Ammon's horn (tissue), 1 donor: ENCODE measurements at places on chromosomes 7 and 10.
A peak's percentile ranks its signal among the peaks of the same experiment; 100 is the strongest.

DNA sequence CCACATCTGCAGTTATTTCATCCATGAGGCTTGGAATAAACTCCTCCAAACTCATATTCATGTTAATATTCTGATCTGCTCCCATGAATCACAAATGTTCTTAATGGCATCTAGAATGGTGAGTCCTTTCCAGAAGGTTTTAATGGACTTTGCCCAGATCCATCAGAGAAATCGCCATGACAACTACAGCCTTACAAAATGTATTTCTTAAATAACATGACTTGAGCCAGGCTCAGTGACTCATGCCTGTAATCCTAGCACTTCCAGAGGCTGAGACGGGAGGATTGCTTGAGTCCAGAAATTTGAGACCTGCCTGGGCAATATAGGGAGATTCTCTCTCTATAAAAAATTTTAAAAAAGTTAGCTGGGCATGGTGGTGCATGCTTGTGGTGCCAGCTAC is 102.1 kb upstream of the TMEM168 start:
- no peak for DNase-seq

DNA sequence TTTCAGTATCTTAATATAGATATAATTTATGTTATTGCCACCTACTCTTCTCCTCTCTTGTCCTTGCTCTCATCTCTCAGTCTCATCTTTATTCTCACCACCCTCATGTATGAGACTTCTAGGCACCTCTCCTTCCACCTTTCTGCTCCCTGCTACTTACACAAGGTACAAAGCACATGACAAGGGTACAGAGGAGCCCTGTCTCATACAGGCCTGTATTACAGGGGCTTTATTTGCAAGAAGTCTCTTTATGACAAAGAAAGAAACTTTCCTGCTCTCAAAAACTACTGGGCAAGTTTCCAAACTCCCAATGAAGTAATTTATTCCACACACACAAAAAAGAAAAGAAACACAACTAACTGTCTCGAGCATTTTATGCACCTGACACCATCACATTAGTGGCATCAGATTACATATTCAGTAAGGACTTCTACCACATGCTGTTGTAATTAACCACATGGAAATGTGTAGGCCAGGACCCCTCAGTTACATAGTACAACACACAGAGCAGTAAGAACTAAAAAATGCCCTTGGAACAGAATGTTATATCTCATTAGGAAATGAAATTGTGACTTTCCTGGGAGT is 253.1 kb downstream of the FZD1 start:
- no peak for DNase-seq

DNA sequence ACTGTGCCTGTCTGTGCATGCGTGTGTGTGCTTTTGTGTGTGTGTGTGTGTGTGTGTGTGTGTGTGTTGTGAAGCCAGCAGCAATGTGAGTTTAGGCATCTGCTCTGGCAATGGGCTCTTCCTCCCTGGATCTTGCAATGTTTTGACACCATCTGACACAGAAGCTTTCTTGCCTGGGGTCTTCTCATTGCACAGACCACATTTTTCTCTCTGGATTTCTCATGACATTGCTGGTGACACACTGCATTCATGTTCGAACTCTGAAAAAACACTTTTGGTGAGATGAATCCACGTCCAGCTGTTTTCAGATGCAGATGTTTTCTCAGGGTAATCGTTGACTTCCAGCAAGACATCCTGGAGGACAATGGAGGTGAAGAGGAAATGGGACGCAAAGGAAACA is 63.0 kb upstream of the FZD8 start:
- DNase-seq, result no peak

DNA sequence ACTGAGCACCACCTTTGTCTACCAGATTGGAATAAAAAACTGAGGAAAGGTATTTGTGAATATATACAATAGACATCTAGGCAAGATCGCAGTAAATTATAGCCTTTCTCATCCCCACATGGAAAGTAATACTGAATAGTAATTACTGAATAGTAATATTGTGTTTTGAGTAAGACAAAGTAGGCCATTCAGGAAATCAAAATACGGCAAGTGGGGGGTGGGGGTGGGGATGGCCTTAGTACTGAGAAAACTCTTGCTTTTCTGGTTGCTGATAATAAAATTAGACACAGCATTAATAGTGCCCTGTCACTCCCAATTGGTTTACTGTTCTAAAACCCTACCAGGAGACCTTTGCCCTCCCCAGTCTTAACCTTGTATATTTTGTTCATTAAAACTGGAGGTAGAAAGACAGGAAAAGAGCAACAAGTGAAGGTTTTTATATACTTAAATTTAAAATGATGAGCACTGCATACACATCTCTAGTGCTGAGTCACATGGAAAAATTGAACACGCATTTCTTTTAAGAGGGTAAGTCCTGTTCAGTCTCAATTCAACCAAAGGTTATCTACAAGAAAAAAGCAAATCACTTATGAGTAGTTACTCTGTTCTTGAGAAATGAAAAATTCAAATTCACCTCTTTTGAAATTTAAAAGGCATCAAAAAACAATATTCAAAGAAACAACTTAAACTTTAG is 65.6 kb downstream of the IGF2BP3 start:
- DNase-seq, result no peak

- no peak for DNase-seq
Measured at GRCh38 chr7:26787701-26788100, 76.7 kb downstream of the SKAP2 start.

DNA sequence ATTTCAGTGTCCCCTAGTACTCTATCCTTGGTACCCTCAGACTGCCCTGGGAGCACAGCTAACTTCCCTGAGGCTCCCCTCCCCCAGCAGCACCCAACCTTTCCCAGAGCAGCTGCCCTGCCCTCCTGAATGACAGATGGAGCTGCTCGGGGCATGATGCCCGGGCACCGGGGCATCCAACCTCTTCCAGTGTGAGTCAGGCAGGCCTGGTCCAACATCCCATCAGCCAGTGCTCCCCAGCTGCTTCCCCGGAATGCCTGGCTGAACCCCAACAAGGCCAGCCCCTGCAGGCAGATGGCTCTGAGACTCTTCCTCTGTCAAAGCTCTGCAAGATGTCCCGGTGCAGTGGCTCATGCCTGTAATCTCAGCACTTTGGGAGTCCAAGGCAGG is 11.9 kb upstream of the TSPAN15 start:
- peak; percentile 55 for DNase-seq

DNA sequence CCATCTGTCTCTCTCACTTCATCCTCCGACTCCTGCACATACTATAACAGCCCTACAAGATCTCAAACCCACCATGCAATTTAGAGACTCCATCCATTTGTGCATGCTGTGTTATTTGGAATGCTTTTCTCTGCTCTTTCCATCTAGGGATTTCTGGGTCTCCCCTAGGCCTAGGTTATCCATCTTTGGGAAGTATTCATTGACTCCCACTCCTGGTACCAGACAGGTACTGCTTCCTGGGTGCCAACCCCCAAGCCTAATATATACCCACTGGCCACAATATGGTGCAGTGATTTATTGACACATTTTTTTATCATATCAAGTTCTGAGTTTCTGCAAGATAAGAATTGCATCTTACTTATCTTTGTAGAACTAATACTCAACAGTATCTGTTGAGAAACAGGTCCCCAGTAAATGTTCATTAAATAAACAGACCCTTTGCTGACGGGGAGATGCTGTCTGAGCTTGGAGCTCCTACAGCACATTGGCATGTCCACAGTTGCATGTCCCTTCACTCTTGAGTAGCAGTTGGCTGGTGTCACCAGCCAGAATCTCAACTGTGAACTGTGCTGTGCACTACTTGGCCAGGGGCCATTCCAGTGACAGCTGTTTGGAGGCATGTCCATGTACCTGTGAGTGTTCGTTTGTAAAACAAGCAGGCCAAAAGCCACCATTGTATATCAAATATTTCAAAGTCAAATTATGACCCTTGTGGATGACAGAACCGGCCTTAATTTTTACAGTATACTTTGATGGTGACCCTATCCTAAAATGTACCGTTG is 223.3 kb upstream of the NFE2L3 start:
- DNase-seq, result no peak

DNA sequence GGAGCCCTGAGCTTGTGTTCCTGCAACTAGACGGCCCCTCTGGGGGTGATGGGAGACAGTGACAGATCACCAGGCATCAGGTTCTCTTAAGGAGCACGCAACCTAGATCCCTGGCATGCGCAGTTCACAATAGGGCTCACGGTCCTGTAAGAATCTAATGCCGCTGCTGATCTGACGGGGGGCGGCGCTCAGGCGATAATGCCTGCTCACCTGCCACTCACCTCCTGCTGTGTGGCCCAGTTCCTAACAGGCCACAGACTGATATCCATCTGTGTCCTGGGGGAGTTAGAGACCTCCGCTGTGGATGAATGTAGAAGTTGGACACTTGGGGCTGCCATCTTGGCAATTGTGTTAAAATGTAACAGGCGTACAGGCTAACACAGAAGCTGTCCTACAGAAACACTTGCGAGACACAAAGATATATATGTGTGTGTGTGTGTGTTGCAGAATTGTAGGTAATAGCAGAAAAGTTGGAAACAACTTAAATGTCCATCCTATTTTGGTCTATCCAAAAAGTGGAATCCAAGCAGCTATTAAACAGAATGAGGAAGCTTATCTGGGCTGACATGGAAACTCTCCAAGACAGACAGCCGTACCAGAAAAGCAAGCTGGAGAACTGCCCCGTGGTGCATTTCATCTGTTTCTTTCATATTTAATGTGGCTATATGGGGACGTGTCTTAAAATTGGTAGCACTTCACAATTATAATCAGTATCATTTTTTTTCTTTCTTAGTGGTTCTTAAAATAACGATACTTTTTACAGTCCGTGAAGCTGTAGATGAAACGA is 82.8 kb downstream of the MKI67 start:
- DNase-seq, result no peak

GRCh38 chr10:131994435-131994834 is 12.7 kb upstream of the BNIP3 start:
- no peak for DNase-seq

DNA sequence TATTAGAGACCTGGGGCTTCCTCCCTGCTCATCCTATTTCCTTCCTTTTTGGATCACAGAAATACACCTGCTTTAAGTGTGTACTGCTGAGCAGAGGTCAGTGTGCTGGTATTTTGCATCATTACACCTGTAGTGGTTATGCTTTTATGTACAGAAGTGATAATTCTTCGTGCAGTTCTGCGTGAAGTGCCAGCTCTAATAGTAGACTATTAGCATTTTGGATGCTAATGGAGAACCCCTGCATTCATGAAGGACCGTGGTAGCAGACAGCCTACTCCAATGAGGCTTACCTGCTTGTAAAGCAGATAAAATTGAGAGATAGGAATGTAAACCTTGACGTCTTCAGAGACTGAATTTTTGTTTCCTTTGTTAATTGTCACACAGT is 114.3 kb downstream of the CDK14 start:
- no peak for DNase-seq

- no peak for DNase-seq
Measured at GRCh38 chr7:151684408-151685175, 164.9 kb upstream of the RHEB start.

DNA sequence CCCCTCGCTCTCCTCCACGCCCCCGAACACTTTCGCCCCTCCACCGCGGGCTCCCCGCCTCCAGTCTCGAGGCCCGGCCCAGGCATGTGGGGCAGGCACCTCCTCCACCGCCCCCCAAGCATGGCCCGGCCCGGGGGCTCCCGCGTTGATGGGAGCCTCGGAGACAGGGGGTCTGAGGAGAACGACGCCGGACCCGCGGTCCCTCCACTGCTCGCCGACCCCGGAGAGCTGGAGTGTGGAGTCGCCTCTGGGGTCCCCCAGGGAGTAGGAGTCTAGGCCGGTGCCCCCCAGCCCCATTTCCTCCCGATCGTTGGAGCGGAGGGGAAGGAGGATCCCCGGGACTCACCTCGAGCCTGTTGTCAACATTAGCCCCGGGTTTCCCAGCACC is 206 bp downstream of the UPF2 start:
- DNase-seq, result no peak

- DNase-seq, result no peak
Measured at GRCh38 chr10:3355536-3355935, 183.0 kb upstream of the PITRM1 start.

- no peak for DNase-seq
Measured at GRCh38 chr10:110530131-110530831, 32.6 kb downstream of the DUSP5 start.

DNA sequence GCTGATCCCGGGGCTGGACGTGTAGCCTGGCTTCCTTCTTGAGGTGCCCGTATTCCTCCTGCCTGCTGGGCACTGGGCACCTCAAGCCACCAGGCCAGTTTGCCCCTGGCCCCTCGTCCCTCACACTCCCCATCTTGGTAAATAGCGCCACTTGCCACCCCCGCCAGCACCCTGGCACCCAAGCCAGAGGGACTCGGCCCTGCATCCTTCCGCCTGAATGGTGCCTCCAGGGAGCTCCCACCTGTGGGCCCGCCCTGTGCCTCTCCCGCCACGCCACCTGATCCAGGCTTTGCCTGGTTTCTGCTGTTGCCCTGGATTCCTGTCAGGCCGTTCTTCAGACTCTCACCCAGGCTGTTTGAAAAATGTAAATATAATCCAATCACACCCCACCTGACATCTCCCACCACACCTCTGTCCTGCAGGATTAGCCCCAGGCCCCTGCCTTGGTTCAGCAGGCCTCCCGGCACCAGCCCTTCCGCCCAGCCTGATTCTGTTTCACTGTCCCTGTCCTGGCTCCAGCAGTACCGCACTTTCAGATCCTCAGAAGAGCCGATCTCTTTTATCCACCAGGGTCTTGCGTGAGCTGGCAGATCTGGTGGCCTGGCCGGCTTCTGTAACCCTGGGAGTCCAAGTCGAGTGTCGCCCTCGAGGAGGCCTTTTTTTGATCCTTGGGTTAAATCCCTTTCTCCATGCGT is 33.8 kb downstream of the WIPI2 start:
- no peak for DNase-seq

DNA sequence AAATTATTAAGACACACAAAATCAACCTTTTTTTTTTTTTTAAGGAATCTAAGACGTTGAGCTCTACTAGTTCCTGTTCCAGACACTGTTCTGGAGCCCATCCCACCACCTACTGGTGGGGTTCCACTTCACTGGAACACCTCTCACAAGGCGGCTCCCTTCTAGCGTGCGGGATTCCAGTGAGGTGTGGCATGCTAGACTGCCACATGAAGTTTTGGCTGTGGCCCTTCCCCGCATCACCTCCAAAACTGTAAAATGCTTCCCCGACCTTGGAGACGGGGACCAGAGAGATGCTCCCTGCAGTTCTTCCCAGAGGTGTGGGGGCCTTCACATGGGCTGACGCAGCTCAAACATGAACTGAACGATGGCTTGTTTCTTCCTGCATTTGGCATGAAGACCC is 12.6 kb downstream of the FAM53B start:
- no peak for DNase-seq

- DNase-seq, result no peak
Measured at GRCh38 chr10:25039531-25039930, 23.1 kb downstream of the THNSL1 start.
